ENCODE measurements at places on chromosomes 6 and 20.

DNA sequence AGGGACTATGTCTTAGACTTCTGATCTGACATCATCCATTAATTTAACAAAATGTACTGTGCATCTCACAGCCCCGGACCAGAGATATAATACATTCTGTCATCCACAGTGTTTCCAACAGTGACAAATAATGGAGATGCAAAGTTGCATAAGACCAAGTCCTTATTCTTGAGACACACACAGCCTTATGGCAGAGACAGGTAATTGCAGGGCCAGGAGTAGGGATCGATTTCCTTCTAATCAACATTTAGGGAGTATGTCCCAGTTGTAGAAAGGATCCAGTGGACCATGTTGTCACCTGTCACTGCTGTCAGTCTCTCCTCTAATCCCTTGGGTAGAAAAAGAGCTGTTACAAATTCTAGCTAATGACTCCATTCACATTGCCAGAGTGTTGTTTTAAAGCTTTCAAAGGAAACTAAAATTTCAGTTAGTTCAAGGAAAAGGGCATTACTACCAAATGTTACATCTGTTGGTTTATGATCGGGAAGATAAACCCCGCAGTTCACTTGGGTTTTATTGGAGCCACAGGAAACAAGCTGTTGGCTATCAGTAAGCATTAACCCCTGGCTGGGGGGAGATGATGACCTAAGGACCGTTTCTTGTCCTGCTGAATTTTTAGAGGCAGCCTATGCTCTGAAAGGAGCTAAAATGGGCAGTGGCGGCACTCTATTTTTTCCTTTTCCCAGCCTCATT, 111.4 kb upstream of the ATXN1 start:
- no peak for DNase-seq

GRCh38 chr6:73079611-73079955, 145.7 kb downstream of the KHDC1L start:
- no peak for DNase-seq

DNA sequence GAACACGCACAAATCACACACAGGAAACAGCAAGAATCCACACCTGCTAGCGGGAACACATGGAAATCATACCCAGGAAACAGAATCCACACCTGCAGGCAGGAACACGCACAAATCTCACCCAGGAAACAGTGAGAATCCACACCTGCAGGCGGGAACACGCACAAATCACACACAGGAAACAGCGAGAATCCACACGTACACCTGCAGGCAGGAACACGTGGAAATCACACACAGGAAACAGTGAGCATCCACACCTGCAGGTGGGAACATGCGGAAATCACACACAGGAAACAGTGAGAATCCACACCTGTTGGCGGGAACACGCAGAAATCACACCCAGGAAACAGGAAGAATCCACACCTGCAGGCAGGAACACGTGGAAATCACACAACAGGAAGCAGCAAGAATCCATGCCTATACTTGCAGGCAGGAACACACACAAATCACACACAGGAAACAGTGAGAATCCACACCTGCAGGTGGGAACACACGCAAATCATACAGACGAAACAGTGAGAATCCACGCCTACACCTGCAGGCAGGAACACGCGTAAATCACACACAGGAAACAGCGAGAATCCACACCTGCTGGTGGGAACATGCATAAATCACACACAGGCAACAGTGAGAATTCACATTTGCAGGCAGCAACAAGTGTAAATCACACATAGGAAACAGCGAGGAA, 108.6 kb downstream of the DLL1 start:
- no peak for DNase-seq

DNA sequence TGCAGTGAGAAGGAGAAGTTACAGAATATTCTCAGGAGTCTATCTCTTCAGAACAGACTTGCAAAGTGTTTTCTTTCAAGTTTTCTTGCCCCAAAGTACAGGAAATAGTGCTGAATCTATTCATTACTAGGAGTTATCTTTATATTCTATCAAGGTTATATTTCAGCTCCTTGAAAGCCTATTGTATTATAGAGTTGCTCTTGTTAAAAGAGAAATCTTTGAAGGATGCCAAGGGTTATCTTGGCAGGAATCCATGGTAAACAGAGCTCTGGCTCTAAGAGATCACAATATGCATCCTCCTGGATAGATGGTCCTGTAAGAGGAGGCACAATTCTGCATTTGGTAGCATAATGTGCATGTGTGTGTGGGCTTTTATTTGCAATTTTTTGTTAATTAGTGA, 21.2 kb upstream of the SNRPB2 start:
- DNase-seq = no peak

DNA sequence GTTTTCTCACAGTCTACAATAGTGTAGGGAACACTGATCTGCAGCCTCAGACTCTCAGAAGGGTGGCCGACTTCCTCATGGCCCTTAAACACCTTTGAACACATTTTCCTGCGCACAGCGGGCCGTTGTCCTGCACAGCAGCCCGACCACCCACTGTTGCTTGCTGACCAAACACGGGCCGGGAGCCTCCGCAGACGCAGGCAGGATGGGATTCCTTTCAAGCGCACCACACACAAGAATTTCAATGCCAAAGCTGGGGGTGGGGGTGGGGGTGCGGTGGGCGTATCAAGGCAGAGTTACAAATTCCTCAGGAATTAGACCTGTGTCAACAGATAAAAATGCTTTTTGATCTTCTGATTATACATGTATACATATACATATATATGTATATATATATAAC, 74.5 kb downstream of the HUS1B start:
- DNase-seq = no peak

- DNase-seq = no peak
These were observed 1285.8 kb upstream of the CITED2 start for GRCh38 chr6:140660295-140660694.

DNA sequence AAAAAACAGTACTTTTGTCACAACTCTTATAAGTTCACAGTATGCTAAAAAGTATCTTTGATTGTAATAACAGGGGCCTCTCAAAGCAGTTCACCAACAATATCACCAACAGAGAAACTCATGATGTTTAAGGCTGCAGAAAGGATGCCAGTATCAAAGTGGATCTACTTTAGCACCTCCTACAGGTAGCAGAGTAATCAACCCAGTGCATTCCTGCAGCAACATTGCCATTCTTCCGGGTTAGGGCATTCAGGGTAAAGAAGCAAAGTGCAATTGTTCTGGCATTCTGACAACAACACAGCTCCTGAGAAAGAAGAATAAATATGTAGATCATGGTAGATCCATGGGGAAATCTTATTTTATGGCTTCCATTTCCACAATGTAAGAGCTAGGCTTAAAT, 7.6 kb upstream of the SLC17A4 start:
- DNase-seq = no peak

- DNase-seq = no peak
These were observed 49.1 kb downstream of the DAAM2 start for GRCh38 chr6:39841291-39841690.

GRCh38 chr20:24572862-24573261, 103.4 kb downstream of the SYNDIG1 start:
- DNase-seq = no peak

GRCh38 chr20:18056174-18057100, 1.3 kb downstream of the OVOL2 start:
- peak; percentile 20 for DNase-seq

GRCh38 chr20:23101696-23102406, 15.7 kb upstream of the CD93 start:
- no peak for DNase-seq

- DNase-seq = no peak
These were observed 129.9 kb downstream of the FYN start for GRCh38 chr6:111743360-111743759.

DNA sequence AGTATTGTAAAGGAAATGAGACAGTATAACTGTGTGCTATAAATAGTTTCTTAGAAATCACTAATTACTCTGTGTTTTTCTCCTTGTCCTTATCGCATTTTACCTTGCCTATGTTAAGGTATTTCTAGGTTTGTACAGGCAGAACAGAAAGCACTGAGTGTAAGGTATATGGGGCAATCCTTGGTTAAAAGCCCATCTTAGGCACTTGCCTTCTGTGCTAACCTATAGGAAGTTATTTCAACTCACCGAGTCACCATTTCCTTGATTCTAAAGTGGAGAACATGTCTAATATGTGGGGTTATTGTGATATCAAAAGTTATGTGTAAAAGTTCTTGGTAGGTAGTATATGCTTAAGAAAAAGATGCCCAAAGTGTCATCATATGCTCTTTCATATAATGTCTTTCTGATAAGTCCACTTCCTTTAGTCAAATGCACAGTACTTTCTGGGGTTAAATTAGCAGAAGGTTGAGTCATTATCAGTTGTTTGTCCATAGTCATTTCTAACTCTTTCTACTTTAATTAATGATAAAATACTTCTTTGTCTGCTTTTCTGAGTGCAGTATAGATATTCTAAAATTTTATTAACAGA, 276.4 kb downstream of the UTRN start:
- no peak for DNase-seq

GRCh38 chr20:32667027-32667426, 6.7 kb downstream of the C20orf203 start:
- peak; percentile 6 for DNase-seq

DNA sequence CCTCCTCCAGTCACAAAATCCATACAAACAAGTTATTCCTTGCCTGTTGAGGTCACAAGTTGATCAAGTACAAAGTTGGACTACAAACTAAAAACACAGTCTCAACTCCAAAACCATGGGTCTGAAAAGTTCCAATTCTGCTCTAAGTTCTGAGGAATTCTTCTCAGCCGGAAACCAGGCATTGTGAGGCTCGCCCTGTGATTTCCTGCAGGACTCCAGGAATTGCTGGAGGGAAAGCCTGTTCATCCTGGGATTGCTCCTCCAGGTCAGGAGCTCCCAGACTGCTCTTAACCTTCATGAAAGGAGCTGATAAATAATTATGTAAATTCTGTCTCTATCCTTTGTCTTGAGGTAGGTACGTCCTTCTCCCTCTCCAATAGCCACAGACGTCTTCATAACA, 8.5 kb downstream of the TRAM2 start:
- no peak for DNase-seq

DNA sequence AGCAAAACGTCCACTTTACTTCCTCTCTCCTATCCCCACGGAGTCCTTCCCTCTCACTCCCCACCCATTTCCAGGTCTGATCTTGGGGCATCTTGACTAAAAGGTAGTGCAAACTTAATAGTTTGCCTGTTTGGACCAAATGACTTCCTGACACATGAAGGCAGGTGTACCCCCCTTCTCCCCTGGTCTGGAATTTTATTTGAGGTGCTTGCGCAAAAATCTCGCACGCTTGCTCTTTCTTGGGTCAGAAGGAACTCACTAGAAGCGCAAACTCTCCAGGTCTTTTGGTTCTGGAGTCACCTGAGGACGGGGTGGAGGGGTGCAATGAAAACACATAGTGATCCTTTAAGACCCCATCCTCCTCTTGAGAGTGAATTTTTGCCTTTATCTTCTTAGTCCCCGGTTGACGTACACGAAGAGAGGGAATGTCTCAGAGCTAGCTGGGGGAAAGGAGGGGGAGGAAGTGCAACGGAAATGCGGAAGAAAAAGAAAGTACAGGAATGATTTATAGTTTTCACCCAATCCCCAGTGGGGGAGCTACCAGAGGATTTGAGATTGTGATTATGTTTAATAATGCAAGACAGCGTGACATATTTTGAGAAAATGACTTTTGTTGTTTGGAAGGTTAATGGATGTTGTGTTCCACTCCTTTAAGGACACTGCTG, 4.9 kb downstream of the ADGRB3 start:
- DNase-seq = no peak

DNA sequence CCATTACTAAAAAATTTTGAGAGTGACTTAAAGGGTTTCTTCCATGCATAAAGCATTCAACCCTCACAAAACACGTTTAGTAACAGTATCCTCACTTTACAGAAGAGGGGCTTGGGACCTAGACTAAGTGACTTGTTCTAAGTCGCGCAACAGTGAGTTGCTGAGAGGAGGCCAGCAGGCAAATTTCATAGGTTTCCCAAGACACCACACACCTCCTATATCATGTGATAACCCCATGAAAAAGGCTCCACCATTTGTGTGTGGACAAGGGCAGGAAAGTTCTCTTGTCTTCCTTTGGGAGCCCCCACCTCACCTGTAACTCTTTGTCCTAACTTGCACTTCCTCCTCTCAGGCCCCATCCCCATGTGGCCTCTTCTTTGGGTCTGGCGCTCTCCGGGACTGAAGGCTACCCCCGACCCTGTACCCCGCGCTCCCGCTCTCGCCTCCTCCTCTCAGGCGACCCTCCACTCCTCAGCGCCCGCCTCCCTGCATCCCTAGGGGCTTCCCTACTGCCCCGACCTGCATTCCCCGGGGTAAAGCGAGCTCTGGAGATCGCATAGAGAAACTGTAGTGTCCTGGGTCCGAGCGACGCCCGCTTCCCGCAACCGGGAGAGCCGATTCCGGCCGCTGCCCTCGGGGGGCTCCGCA, 392 bp downstream of the PSMB8 start:
- peak; percentile 46 for DNase-seq

DNA sequence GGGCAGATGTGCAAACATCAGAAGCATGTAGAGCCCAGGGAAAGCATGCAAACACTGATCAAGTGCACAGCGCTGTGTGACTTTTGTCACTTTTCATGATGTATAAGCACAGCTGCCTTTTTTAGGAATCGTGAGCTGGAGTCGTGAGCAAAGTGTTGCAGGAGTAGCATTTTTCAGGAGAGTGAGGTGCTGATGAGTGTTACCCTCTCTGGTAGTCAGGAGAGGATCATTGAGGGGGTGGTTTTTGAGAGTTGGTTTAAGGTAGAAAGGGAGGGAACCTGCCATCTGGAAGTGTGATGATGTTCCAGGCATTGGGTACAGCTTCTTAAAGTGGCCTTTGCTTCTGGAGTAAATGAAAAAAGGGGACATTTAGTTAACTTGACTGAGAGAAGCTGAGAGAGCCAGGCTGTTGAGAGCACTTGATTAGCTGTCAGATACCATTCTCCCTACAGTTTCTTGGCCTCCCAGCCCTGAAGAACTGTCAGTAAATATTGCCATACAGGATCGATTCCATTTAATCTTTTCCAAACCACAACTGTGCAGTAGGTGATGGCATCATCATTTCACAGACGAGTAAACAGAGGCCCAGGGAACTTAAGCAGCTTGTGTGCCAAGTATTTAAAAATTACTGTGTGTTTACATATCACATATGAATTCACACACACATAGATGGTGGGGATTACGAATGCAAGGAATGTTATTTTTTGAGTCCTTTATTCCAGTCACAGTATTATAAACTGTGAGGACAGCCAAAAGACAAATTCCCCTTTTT, 28.9 kb downstream of the TPD52L1 start:
- DNase-seq = no peak
